ENCODE measurements at places on chromosomes 5 and 9.

- DNase-seq = peak; percentile 66
Measured at GRCh38 chr9:33415501-33416038, 13.2 kb upstream of the AQP7 start.

GRCh38 chr9:110029429-110029955 is 178.5 kb downstream of the C9orf152 start:
- DNase-seq = no peak

GRCh38 chr5:150143350-150144245 is 12.0 kb downstream of the PDGFRB start:
- DNase-seq = no peak

- no peak for DNase-seq
Measured at GRCh38 chr5:84260140-84260539, 124.5 kb downstream of the EDIL3 start.

DNA sequence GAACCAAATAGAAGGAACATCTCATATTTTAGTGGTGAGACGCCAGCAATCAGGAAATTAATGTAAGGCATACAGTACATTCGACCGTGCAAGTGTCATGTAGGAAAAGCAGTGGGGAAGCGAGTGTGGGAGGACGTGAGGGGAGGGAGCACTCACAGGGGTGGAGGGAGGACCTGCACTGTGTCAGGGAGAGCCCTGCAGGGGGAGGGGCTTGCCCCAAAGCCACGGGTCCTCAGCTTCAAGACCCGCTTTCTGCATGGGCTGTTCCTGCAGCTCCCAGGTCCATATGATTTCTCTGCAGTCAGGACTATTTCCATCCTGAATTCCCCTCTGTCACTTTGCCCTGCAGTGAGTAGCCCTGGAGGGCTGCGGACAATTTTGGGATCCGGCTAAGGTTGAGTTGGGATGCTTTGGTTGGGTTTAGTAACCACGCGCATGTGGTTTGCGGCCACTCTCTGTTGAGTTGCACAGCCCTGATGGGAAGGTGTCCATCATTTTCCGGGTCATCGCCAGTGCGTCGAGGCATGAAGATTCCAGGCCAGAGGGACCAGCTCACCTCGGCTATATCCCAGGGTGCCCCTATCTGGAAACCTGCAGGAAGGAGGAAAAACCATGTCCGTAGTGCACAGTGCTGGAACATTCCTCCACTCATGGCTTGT is 61.9 kb downstream of the IRX1 start:
- no peak for DNase-seq

- no peak for DNase-seq
Measured at GRCh38 chr5:50855001-50855400, 188.6 kb downstream of the PARP8 start.

DNA sequence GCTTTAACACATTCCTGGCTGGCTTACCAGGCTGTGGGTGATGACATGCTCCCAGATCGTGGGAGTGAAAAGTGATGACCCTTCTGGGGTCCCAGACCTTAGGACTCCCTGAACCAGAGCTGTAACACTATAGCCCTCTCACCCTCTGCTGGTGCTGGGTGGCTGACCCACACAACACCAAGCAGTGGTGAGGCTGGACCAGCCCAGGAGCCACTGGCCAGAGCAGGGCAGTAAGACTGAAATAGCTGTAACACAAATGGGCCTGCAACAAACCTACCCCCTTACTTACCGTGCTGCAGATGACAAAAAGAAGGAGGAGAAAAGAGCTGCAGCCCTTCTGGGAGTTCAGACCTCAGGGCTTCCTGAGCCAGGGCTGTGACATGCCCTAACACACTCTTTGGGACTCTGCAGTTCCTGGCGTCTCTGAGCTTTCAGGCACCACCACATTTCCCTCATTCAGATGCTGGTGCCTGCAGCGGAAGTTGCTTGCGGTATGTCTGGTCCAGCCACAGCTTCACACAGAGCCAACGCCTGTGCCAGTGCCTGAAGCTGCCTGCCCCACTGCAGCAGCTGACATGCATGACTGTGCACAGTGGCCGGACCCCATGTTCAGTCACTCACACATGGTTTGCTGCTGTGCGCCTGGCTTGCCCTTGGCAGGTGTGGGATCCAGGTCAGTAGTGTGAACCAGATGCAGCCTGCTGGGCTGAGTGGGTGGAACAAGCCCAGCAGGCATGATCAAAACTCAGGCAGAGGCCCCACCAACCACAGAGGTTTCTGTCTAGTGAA is 1247.4 kb downstream of the EFNA5 start:
- DNase-seq = no peak

DNA sequence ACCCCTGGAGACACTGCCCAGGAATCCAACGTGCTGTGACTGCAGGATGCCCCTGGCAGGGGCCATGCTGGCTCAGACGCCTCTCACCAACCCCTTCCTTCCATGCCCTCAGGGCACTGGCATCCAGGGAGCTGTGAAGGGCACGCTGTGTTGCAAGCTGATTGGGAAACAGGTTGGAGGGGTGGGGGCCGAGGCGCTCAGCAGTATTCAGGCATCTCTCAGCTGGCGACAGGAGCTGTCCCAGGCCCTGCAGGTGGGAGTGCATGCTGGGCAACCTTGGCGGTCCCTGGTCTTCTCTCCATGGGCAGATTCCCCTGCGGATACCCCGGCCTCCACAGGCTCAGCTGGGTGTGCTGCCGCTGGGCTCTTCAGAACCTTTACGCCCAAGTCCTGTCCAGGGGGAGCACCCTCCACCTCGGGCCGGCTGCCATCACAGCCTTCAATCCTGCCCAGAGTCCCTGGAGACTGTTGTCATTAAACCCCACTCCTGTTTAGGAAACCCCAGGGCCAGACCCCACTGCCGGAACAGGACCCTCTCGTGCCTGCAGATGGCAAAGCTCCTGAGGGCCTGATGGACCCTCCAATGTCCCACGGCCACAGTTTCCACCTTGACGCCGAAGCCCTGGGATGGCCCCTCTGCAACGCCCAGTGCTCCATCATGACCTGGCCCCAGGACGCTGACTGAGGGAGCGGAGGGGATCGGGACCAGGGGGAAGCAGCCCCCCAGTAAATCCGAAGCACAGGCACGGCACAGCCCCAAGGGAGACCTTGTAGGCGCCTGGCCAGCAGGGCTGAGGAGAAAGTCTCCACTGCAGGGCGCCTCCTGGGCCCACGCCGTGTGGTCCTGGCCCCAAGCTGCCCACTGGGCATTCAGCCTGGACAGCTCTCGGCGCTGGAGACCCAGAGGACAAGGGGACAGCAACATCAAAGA is 9.3 kb downstream of the TPPP start:
- DNase-seq = no peak

- DNase-seq = peak; percentile 81
Measured at GRCh38 chr9:128007566-128008138, 26.9 kb upstream of the EEIG1 start.

- no peak for DNase-seq
Measured at GRCh38 chr9:87276851-87277261, 220.8 kb upstream of the DAPK1 start.

DNA sequence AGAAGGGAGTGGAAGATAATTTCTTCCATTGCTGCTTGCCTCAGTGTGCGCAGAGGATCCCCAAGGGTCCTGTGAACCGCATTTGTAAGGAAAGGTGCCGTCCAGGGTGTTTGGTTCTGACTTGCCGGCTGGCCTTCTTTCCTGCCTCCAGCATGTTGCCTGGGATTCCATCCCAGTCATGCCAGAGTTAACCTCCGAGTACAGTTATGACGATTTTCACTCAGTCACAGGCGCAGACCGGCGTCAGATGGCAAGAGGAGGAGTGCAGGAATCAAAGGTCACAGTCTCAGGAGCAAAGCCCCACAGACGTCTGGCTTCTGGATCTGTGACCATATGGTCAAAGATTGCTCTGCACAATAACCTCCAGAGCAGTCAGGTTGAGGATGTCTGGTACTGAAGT is 5.9 kb upstream of the GADD45G start:
- DNase-seq = no peak

DNA sequence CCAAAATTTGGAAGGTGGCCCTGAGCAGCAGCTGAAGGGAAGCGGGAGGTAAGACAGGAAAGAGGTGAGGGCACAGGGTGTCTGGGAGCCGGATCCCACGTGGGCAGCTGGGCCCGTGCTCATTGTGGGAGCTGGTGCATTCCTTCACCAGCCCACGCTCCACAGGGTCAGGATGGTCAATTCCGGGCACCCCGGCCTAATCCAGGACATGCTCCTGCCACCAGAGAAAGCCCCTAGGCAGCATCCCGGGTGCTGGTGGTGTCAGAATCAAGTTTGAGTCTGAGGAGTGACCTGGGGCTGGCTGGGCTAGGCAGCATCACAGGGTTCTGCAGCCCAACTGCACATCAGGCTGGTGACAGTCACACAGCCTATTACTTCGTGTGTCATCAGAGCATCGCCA is 7.1 kb upstream of the PDCD6 start:
- DNase-seq = no peak

DNA sequence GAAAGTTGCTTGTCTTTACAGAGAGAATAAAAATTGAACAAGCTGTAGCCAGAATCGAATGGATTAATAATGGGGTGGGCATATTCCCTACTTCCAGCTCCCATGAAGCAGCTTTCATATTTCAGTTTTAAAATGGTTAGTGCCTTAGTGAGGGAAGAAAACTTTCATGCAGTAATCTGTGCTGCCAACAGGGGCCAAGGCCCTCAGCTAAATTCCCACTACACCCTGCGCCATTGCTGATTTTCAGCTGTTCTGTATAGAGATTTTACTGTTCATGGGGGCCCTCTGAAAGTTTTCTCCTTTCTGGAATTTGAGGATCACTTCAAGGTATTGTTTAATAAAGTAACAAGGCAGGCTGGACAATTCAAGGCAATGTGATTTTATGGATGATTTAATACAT is 58.2 kb downstream of the CAST start:
- DNase-seq = no peak

DNA sequence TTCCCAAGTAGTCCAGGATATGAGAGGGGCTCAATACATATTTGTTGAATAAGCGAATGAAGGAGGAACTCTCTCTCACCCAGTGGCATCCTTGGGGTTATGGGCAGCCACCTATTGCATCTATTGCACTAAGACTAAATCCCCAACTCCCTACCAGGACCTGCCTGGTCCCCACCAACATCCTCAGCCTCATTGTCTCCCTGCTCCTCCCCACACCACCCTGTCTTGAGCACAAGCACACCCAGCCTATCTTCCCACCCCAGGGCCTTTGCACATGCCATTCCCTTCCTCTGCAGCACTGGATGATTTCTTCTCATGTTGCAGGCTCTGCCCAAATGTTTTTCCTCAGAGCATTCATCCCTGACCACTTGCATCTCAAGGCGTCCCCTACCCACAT is 133.8 kb downstream of the BARX1 start:
- DNase-seq = no peak

DNA sequence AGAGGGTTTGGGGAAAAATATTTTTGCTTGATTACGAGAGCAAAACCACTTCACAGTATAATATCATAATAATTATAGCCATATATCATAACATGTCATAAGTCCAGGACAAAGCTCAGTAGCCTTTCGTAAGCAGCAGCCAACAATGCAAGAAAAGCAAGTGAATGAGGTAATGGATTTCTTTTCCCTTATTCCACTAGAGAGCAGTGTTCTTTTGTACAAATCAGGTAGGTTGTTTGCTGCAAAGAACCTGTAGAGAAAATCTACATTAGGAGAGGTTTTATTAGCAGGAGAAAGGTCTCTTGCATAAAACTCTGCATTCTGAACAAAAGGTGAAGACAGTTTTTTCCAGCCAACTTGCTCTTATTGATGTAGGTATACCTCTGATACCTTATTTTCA is 1033.4 kb downstream of the TLE4 start:
- no peak for DNase-seq

- DNase-seq = no peak
Measured at GRCh38 chr5:54518818-54519508, 1.4 kb downstream of the SNX18 start.

DNA sequence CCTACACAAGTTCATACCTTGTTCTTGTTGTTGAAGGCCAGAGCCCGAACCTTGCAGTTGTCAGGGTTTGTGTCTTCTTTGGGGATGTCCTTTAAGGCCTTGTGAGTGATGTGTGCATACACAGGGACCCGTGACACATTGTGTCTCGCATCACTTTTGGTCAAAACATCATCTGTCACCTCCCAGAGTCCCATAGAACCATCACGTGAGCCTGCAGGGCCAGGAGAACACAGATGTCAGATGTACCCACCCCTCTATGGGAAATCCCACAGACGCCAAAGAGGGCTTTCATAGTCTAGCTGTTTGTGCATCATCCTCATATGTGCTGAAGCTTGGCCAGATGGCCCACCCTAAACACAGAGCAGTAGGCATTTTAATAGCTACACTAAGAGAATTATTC is 28.2 kb downstream of the DCAF12 start:
- no peak for DNase-seq

- DNase-seq = no peak
Measured at GRCh38 chr9:97591535-97591934, 41.6 kb downstream of the TSTD2 start.

DNA sequence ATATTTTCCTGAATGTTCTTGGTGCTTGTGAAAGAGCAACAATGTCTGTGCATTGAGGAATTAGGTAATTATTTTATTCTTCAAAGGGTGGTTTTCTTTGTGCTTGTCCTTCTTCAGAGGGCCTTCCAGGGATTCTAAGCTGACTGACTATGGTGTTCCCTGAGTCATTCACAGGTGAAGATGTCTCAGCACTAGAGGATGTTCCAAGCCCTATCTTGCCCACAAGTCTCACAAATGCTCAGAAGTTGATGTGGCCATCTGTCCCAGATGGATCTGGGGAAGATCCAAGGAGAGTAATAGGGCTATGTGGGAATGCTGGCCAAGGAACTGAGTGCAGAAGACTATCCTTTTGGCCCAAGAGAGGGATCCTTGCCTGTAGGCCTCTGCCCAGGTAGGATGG is 120.9 kb downstream of the ADAMTSL1 start:
- no peak for DNase-seq

- DNase-seq = no peak
Measured at GRCh38 chr5:78903353-78903752, 81.8 kb downstream of the ARSB start.

DNA sequence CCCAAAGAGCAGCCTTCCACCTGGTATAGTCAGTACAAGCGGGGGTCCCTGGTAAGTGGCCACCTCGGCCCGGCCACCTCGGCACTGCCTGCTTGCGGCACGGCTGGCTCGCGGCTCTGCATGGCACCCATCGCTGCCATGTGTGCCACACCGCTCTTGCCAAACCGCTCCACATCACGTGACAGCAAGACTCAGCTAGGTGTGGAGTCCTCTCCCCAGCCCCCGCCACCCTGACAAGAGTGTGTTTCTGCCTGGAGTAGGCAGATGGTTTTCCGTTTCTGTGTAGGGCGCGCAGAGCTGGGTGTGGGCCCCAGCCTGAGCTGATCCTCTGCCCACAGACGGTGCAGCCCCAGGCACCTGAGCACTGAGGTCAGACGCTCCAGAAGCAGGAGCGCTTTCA is 50.5 kb upstream of the FCN2 start:
- DNase-seq = no peak

GRCh38 chr9:111148052-111149017 is 110.1 kb upstream of the LPAR1 start:
- DNase-seq = no peak

Data from stimulated activated CD8-positive, alpha-beta memory T cell treated with anti-CD3 and anti-CD28 coated beads, Interleukin-7, amount 100 ng/mL, for 4 hours (primary cell).